ENCODE measurements at places on chromosomes 3 and 15. TPM values are rescaled to one million over a fixed set of nuclear protein-coding genes. Genes with fewer than 3 reads are reported as not detected.

GRCh38 chr3:121467085-121467484 lies 78.7 kb downstream of the POLQ start:
- no peak for DNase-seq

- DNase-seq, result no peak
Measured at GRCh38 chr3:117567906-117568305, 858.3 kb downstream of the TUSC7 start.

GRCh38 chr3:23405081-23405480 lies 202.0 kb downstream of the UBE2E2 start:
- no peak for DNase-seq

GRCh38 chr15:100336061-100336460 lies 5.7 kb downstream of the ADAMTS17 start:
- no peak for DNase-seq

The GOLGA6L1 gene
- total RNA-seq, result not detected

The WDR72 gene
- not detected for total RNA-seq

The GUCA1C gene
- not detected for total RNA-seq

All from naive thymus-derived CD8-positive, alpha-beta T cell (primary cell).